ENCODE measurements at places on chromosomes 3 and 15.

DNA sequence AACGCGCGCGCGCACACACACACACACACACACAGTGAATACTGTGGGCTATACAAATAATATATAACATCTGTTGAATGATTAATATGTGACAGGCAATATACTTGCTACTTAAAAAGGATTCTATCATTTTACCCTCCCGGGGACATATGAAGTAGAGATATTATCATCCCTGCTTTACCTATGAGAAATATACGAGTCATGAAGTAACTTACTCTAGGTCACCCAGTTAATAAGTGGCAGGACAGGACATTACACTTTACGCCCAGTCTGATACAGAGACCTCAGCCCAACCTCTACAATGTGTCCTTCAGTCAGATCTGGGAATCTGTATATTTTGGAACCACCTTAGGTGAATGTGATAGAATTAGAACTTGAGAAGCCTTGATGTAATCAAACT lies 55.4 kb downstream of the CCDC54 start:
- no peak for DNase-seq

DNA sequence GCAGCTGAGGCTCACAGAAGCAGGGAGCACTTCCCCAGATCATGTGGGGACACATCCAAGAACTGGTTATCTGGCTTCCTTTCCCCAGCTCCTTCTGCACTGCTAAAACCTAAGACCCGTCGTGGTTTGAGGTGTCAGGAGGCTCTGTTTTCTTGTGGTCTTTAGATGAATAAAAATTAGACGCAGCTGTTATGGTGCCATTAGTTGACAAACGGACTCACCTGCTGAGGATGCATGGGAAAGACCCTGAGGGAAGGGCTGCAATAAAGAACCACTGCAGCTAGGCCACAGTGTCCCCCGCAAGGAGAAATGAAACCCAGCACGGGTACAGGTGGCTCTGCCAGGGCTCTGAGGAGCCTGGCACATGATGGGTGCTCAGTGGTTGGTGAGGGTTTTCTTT lies 99.4 kb downstream of the IQSEC1 start:
- no peak for DNase-seq

DNA sequence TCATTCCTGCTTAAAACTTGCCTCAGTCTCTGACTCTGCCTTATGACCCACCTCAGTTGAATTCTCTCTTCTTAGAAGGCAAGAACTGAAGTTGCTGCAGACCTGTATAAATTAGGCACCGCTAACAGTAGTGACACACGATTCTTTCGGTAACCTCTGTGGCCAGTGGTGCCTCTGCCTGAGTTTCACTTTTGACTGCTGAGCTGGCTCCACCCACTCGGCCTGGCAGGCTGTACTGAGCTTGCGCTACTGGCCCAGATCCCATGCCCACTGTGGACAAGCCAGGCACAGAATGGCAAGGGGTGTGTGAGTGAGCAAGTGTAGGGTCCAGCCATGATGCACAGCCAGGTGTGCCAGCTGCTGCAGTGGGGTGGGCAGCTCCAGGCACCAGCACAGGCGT lies 19.1 kb upstream of the EIF1B start:
- no peak for DNase-seq

- no peak for DNase-seq
Observed at GRCh38 chr15:65645392-65645791, 23.7 kb downstream of the SLC24A1 start.

- DNase-seq = no peak
Observed at GRCh38 chr3:66066963-66067617, 28.4 kb upstream of the MAGI1 start.

DNA sequence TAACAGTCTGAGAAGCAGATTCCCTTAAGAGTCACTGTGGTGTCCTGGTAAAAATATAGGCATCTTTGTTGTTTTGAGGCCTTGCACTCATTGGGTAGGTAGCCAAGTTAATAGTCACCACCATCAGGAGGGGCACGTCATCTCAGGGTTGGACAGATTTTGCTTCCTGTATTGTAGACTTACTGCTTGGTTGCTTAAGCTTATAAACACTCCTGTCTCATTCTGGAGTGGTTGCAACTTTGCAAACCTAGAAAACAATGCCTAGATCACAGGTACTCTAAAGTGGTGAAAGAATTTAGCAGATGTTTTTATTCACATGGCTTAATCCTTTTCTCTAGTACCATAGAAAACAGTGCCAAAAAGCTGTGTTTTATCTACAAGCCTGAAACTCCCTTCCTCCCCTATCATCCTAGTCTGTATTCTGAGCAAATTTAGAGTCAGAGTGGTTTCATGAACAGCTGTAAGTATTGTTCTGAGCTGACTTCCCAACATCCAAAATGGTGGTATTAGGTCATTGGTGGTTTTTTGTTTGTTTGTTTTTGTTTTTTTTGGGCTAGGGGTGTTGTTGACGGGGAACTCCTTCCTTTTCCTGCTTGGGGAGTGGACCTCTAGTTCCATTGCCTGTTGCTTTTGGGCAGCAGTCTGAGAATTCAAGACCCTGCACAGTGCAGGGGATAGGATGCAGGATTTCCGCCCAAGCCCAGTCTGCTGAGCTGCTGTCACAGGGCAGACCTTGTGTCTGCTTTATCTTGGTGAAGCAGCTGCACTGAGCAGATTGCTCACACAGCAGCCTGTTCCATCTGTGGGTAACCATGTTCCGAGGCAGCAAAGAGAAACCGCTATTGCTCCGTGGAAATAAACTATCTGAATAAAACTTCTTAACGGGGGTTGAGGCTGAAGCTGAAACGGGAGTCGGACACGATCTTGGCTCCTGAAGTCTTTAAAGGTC lies 202.0 kb downstream of the AKAP13 start:
- DNase-seq = peak; percentile 83

DNA sequence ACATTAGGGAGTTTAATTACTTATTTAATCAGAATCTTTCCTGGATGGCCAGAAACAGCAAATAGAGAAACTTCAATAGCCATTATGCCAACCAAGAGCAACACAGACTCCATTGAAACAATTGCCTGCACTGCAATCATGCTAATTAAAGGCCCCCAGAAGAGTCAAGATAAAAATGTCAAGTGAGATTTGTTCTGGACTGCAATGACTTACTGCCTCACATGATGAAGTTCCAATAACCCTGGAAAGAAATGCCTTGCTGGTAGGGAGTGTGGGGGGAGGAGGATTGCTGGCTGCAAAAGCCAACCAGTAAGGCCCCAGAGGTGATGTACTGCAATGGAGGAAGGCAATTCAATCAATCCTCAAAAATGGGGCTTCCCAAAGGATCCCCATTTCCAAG lies 257.9 kb downstream of the NTRK3 start:
- DNase-seq = no peak

- no peak for DNase-seq
Observed at GRCh38 chr15:71011503-71012155, 103.6 kb upstream of the THSD4 start.

- no peak for DNase-seq
Observed at GRCh38 chr3:33787328-33788009, 11.0 kb upstream of the PDCD6IP start.

GRCh38 chr3:111333642-111334041 lies 208.4 kb upstream of the CD96 start:
- DNase-seq = no peak

GRCh38 chr15:95298729-95299128 lies 1031.8 kb upstream of the NR2F2 start:
- peak; percentile 15 for DNase-seq

DNA sequence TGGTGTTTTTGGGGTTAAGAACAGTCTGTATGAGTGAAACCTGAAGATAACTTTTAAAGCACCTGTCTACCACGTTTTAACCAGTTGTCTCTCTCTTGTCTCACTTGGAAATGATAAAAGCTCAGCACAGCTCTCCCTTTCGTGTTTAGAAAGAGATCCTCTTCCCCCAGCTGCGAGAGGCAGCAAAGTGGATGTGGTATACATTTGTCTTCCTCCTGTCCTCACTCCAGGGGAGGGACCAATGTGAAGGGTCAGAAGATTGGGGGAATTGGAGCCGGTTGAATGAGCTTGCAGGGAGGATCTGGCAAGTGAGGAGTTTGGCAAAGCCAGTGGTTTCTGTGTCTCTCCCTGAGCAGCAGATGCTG lies 14.6 kb downstream of the SMAD6 start:
- DNase-seq = no peak

DNA sequence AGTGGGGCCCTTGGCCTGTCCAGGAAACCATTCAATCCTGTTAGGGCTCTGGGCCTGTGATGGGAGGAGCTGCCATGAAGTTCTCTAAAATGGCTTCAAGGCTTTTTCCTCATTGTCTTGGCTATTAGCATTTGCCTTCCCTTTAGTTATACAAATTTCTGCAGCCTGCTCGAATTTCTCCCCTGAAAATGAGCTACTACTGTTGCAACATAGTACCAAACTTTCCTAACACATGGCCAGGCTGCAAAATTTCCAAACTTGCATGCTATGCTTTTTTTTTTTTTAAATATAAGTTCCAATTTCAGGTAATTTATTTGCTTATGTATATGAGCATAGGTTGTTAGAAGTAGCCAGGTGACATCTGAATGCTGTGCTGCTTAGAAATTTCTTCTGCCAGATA lies 560.8 kb upstream of the TBL1XR1 start:
- DNase-seq = no peak

DNA sequence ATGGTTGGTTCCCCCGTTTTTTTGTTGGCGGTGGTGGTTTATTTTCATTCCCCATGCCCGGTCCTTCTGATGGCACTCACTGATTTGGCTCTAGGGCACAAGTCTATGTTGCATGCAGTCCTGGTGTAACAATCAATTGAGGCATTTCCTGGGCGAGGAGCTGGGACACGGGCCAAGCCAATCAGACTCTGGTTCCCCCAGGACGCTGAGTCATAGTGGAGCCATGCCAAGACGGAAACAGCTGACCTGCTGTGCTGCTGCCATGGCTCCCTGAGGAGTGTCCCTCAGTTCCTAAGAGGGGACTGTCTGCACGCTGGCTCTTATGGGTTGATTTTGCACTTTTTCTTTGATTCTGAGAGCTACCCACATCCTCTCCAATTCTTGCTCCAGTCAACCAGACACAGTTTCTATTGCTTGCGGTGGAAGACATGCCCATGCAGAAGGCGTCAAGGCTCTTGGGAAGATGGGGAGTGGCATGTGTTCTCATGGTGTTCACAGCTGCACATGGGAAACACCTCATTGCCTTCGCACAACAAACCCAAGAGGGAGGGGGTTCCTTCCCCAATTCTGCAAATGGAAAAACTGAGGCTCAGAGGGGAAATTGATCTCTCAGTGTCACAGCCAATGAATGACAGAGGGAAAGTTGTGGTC lies 28.3 kb upstream of the ALDH1L1 start:
- no peak for DNase-seq

DNA sequence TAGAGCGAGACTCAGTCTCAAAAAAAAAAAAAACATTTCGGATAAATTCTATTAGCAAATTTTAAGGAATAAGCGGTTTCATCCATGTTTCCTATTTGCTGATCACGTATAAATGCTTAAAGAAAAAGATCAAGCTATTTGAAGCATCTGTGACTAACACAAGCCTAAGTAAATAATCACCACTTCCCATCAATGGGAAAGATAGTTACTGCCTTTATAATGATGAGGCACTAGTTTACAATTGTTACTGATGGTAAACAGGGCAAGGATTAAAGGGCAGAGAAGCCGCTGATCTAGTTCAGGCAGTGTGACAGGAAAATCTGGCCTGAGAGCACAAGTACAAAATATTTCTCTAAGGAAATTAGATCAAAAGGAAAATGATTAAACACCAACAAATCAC lies 13.7 kb downstream of the CLPX start:
- no peak for DNase-seq

DNA sequence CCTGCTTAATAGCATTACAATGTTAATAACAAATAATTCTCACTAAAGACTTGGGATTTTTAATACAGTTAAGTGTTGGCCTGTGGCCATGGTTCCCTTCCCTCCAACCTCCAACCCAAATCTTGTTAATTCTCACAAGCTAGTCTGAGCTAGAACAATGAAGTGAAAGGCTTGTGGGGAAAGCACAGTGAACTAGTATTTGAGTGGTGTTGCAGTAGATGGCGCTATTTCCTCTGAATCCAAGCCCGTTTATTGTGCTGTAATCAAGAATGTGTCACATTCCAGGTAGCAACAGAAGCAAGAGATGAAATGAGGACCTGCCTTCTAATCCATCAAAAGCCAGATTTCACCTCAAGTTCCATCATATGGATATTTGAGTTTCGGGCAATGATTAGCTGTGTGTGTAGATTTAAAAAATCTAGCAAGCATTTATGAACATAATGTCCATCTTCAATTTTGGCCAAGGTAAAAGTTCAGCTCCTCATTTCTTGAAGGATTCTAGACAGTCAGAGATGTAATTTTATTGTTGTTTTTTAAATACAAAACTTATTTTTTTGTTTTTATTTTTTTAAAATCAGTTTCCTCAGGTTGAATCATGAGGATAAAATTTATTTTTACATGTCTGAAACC lies 160.7 kb downstream of the SQOR start:
- DNase-seq = no peak

- no peak for DNase-seq
Observed at GRCh38 chr15:74655424-74655823, 39.8 kb downstream of the CLK3 start.

- DNase-seq = no peak
Observed at GRCh38 chr3:47716656-47717055, 65.0 kb downstream of the SMARCC1 start.

DNA sequence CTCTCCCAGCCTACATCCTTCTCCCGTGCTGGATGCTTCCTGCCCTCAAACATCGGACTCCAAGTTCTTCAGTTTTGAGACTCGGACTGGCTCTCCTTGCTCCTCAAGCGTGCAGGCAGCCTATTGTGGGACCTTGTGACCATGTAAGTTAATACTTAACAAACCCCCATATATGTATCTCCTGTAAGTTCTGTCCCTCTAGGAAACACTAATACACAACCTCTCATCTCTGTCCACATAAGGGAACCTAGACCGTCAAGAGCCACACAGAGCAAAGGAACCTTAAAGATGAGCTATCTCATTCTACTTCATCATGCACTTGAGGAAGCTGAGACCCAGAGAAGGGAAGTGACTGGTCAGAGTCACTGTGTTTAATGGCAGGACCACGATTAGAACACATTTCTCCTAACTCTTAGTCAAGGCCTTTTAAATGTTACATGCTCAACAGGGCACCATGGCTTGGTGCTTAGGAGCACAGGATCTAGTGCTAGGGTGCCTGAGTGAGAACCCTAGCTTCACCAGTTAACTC lies 50.3 kb downstream of the NPTN start:
- DNase-seq = no peak

- peak; percentile 14 for DNase-seq
Observed at GRCh38 chr3:161163297-161163696, 57.8 kb upstream of the NMD3 start.

GRCh38 chr15:88331291-88331690 lies 74.8 kb upstream of the NTRK3 start:
- DNase-seq = peak; percentile 54

- DNase-seq = no peak
Observed at GRCh38 chr3:48661501-48662144, 1.1 kb downstream of the CELSR3 start.

GRCh38 chr3:150759319-150759718 lies 3.6 kb downstream of the SIAH2 start:
- DNase-seq = no peak

DNA sequence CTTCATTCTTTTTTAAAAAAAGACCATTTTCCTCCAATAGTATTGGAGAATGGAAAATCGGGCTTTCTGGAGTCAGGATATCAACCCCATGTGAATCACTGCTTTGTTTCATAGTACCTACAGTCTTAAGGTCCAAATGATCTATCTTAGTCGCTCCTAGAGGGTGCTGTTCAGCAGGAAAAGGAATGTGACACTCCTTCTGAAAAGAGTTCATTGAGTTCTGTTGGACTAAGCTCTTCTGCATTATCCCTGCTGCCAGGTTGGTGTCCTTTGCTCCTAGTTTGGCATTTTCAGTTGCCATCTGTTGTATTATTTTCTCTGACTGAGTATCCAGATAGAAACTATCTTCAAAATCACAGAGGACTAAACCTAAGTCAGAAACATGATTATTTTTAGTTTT lies 57.2 kb downstream of the POLQ start:
- no peak for DNase-seq

Data from CMK (cell line).